ENCODE measurements at places on chromosomes 11 and 22.
A peak's percentile ranks its signal among the peaks of the same experiment; 100 is the strongest.

GRCh38 chr11:87966694-87967093 is 208.5 kb downstream of the RAB38 start:
- DNase-seq, result no peak

GRCh38 chr22:39182478-39183030 is 30.1 kb upstream of the CBX7 start:
- DNase-seq, result no peak

DNA sequence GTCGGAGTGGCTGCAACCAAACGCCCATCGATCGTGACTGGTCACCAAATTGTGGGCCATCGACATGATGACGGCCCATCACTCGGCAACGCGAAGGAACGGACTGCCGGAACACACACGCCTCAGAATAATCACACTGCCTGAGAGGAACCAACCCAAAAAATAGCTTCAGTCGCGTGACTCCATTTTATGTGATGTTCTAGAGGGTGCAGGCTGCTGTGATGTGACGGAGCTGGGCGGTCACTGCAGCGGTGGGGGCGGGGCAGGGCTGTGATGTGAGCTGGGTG is 174.6 kb downstream of the CTTN start:
- DNase-seq, result no peak

GRCh38 chr11:130070109-130070845 is 583 bp downstream of the APLP2 start:
- peak; percentile 22 for DNase-seq

DNA sequence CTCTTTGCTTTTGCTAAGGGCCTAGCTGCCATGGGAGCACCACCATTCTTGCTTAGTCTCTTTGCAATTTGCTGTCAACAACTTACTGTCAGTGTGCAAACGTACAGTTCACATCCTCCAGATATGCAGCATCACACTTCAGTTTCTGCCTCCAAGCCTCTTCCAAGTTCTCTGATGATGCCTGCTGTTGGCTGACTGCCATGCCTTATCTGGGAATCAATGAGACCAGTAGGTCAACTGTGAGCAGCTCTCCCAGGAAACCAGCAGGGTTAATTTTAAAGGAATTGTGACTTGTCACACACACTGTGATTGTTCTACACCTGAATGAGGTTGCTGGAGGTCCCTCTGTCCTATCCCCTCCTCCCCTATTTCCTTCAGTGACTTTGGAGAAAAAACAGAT is 56.0 kb downstream of the COPB1 start:
- DNase-seq, result no peak

- no peak for DNase-seq
Measured at GRCh38 chr11:72239849-72240460, 4.0 kb downstream of the PHOX2A start.

DNA sequence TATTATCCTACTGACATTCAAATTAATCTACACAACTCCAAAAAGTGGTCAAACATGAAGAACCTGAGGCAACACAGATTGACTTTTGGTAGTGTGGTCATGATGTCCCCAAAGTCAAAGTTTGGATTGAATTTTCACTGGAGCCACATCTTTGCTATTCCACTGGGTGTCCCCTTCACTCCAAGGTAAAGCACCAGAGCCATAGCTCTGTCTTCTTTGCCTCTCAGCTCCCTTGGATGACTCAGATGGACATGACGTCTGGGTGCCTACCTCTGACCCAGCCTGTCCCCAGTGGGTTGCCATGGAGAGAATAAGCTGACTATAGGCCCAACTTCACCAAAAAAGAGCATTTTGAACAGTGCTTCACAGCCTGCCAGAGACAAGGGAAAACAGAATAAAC is 57.4 kb upstream of the ARHGAP42 start:
- no peak for DNase-seq

DNA sequence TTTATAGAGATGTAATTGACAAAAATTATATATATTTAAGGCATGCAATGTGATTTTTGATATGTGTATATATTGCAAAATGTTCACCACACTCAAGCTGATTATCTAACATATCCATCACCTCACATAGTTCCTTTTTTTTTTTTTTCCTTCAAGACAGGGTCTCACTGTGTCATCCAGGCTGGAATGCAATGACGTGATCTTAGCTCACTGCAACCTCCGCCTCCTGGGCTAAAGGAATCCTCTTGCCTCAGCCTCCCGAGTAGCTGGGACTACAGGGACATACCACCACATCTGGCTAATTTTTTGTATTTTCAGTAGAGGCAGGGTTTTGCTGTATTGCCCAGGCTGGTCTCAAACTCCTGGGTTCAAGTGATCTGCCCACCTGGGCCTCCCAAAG is 65.1 kb upstream of the SLC35C1 start:
- DNase-seq, result no peak

GRCh38 chr11:3177931-3178330 is 12.8 kb upstream of the OSBPL5 start:
- no peak for DNase-seq

- no peak for DNase-seq
Measured at GRCh38 chr22:35733791-35734516, 16.3 kb downstream of the APOL5 start.

- no peak for DNase-seq
Measured at GRCh38 chr22:25753252-25753651, 11.3 kb downstream of the MYO18B start.

GRCh38 chr11:118009864-118010737 is 23.9 kb downstream of the IL10RA start:
- DNase-seq, result no peak

GRCh38 chr11:15493066-15493465 is 378.3 kb downstream of the INSC start:
- DNase-seq, result no peak

GRCh38 chr22:44625981-44626687 is 75.9 kb upstream of the PRR5 start:
- DNase-seq, result peak; percentile 86

DNA sequence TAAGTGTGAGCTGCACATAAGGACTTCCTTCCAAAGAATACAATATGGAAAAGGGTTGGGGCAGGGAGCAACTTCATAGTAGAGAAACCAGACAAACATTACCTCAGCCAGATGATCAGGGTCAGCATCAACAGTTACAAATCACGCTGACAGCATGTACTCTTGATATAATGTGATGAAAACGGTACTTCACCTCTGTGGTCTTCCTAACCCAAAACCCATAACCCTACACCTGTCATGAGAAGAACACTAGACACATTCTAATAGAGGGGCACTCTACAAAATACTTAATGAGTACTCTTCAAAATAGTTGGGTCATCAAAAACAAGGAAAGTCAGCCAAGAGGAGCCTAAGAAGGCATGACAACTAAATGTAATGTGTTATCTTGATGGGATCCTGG is 43.9 kb downstream of the RRAS2 start:
- no peak for DNase-seq
